AG08395 (cell line): ENCODE measurements at places on chromosomes 4 and X.

GRCh38 chrX:106042296-106042695 lies 3.8 kb upstream of the SERPINA7 start:
- DNase-seq: no peak

DNA sequence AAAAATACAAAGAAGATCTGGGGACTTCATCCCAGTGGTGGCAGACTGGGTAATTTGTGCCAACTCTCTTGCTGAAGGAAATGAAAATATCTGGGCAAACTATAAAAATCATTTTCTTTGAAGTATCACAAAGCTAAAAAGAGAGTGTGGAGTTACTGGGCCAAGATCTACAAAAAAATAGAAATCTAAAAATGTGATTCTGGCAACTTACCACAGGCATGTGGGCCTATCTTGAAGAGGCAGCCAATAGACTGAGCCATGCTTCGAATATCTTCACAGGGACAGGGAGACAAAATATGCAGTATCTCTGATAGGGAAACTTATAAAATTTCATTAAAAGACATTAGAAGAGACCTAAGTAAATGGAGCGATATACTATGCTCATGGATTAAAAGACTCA lies 168.8 kb downstream of the RCHY1 start:
- no peak for DNase-seq

GRCh38 chrX:112651766-112652165 lies 28.0 kb downstream of the LHFPL1 start:
- DNase-seq: peak; percentile 9

- no peak for DNase-seq
These were observed 1.8 kb downstream of the TBC1D1 start for GRCh38 chr4:37892641-37893040.

DNA sequence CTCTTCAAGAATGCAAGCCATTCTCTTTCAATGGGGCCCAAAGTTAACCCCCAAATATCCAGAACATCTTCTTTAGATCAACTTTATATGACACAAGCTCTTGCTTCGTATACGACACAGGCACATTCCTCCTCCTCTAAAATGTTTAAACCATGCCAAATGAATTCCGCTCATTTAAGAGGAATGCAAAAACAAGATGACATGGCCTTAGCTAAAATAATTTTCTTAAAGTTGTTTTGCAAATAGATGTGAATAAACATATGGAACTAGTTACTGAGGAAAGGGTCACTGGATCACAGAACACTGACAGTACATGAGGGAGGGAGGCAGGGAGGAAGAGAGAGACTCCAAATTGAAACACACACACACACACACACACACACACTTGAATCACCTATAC lies 97.4 kb downstream of the RASL11B start:
- DNase-seq: peak; percentile 76

DNA sequence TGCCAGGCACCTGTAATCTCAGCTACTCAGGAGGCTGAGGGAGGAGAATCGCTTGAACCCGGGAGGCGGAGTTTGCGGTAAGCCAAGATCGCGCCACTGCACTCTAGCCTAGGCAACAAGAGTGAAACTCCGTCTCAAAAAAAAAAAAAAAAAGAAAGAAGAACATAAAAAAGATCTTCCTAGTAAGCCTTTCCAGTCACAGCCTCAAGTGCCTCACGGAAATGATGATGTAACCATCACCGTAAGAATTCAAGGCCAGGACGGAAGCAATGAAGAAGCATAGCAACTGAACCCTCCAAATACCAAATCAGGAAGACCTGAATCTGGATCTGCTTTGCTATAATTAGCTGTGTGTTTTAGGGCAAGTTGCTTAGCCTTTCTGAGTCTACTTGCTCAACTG lies 28.8 kb downstream of the RBM47 start:
- DNase-seq: no peak

DNA sequence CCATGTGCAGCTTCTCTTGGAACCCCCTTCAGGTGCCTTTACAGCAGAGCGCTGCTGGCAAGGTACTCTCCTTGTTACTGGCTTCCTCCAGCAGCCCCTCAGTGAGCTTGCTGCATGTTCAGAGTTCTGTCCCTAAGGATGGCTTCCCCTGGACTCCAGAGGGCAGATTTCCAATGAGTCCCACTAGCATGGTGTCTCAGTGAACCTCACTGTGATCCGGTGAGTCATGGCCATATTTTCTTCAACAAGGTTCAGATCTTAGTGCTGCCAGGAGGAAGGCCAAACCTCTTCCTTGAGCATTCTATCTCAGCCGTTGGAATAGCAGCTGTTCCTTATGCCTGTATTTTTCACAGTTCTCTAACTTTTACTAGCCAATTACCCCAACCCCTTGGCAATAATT lies 98.8 kb downstream of the CASK start:
- peak; percentile 46 for DNase-seq

DNA sequence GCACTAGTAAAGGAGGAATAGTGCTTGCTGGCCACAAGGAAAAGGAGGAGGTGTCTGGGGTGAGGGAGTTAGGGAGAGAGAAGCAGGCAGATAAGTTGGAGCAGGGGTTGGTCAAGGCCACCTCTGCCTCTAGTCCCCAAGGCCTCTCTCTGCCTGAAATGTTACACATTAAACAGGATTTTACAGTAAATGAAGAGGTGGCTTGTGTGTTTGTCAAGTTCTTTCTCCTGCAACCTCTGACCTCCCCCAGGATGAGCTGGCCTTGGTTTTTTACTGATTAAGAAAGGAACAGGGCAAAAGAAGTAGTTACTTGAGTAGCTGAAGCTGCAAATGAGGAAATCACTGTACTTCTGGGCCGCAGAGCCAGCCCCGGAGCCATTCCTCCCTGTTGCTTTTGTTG lies 2.0 kb downstream of the GJB1 start:
- DNase-seq: no peak

- DNase-seq: no peak
These were observed 359.8 kb upstream of the CTSO start for GRCh38 chr4:156313497-156313896.

GRCh38 chr4:149788300-149788699 lies 27.3 kb downstream of the IQCM start:
- no peak for DNase-seq
